AG09319 (cell line): ENCODE measurements at places on chromosomes 1 and 21.

DNA sequence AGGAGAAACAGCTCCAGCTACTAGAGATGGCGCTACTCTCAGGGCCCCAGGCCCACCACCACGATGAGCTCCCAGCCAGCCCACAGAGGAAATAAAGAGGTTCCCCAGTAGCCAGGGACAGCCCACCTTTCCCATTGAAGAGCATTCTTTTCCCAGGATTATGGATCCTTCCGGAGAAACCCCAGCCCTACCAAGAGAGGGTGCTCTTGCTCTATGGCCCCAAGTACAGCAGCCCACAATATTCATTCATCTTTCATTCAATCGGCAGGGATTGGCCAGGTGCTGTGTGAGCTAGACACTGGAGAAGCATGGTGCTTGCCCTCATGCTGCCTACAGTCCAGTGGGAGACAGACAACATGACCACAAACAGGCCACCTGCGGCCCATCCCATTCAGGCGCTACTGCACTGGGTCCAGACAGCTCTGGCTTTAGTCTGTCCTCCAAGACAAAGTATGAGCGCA lies 29.9 kb downstream of the PMVK start:
- no peak for DNase-seq

- no peak for DNase-seq
Measured at GRCh38 chr1:52919723-52920483, 1.6 kb downstream of the ECHDC2 start.

GRCh38 chr1:203652724-203653461 lies 26.3 kb downstream of the ATP2B4 start:
- DNase-seq = no peak

DNA sequence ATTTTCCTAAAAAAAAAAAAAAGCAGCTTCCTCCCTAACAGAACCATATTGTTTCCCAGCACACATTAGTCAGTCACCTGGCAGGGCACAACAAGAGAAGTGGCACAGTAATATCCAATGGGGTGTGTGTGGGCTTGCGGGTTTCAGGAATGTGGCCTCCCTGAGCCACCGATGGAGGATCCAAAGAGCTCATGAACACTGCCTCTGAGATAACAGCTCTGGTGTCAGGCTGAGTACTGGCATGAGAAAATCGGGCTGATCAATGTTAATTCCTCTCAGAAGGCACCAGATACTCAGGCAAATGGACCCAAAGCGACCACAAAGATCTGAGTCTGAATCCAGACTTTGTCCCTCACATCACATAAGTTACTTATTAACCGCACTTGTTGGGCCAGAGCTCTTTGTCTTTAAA lies 2.2 kb upstream of the LYPD8 start:
- DNase-seq = no peak

- DNase-seq = no peak
Measured at GRCh38 chr1:39650431-39650830, 11.0 kb upstream of the HEYL start.

GRCh38 chr1:25055324-25055780 lies 125.3 kb upstream of the RUNX3 start:
- DNase-seq = no peak

GRCh38 chr1:26540351-26540750 lies 10.8 kb downstream of the RPS6KA1 start:
- no peak for DNase-seq

GRCh38 chr1:145891143-145891542 lies 5.5 kb upstream of the ANKRD35 start:
- no peak for DNase-seq

GRCh38 chr1:193189442-193190095 lies 3.2 kb upstream of the B3GALT2 start:
- DNase-seq = no peak

DNA sequence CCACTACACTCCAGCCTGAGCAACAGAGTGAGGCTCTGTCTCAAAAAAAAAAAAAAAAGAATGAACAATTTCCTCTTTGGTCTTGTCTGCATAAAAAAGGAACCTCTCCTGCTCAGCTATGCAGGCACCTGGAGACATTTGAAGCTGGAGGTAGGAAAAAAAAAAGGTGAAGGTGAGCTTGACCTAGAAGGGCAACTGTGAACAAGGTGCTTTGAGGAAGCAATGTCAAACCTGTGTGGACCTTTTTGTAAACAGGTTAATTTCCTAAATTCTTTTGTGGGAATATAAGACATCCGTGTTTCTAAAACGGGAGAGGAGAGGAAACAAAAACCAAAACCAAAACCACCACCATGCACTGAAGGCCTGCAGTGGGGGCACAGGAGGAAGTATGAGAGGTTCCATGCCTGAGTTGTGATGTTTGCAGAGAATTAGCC lies 77.5 kb downstream of the SLC45A1 start:
- DNase-seq = no peak

- no peak for DNase-seq
Measured at GRCh38 chr21:38751379-38752050, 54.2 kb upstream of the ETS2 start.

DNA sequence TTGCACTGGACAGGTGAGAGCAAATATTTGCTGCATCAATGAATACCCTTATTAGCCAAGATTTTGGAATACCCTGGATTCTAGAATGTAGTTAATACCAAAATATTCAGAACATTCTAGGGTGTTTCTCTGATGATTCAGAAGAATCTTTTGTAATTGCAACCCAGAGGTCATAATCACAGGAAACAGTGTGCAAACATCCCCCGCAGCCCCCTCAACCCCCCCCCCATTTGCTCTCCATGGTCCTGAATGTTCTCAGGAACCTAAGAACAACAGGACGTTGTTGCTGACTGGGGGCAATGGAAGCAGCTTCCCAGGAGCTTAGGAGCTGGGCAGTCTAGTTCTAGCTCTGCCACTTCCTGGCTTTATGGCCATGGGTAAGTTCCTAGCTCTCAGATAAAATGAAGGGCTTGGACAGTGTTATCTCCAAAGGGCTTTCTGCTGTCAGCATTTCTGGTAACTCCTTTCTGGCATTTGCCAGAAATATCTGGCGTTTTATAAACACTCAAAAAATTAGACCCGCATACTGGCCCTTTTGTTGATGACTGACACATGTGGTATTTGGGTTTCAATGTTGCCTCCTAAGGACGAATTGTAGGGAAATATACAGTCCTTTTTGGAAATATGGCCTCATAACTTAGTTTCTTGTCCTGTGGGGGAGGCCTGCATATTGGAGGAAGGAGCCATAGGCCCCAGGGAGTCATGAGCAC lies 178.6 kb downstream of the RRAGC start:
- DNase-seq = no peak

- DNase-seq = no peak
Measured at GRCh38 chr1:155085504-155086127, 7.0 kb downstream of the EFNA3 start.

DNA sequence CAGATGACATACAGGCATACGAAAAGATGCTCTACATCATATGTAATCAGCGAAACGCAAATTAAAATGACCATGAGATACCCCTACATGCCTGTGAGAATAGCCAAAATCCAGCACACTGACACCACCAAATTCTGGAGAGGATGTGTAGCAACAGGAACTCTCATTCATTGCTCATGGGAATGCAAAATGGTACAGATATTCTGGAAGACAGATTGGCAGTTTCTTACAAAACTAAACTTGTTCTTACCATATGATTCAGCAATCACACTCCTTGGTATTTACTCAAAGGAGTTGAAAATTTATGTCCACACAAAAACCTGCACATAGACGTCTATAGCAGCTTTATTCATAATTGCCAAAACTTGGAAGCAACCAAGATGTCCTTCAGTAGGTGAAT lies 52.6 kb downstream of the TM2D1 start:
- no peak for DNase-seq

- DNase-seq = no peak
Measured at GRCh38 chr1:13801655-13802486, 101.9 kb downstream of the PRDM2 start.

GRCh38 chr1:160083968-160084770 lies 2.8 kb downstream of the KCNJ9 start:
- DNase-seq = no peak

- no peak for DNase-seq
Measured at GRCh38 chr1:176252191-176252590, 45.1 kb upstream of the COP1 start.

- no peak for DNase-seq
Measured at GRCh38 chr1:115428676-115429075, 90.6 kb upstream of the NGF start.

DNA sequence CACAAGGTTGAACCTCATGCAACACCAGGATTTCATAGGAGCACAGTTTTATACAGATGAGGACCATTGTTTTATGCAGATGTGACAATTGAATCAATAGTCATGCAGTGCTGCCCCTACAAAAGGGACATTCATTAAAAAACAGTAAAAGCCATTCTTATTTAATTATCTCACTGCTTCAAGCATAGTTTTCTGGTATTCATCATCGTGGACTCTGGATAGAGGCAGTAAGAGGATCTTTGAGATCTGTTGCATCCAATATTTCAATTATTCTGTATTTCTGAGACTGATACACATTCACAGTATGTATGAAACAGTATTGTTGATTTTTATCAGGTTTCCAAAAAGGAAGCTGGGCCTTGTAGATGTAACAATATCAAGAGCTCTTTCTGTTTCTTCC lies 237.6 kb downstream of the RYR2 start:
- no peak for DNase-seq

DNA sequence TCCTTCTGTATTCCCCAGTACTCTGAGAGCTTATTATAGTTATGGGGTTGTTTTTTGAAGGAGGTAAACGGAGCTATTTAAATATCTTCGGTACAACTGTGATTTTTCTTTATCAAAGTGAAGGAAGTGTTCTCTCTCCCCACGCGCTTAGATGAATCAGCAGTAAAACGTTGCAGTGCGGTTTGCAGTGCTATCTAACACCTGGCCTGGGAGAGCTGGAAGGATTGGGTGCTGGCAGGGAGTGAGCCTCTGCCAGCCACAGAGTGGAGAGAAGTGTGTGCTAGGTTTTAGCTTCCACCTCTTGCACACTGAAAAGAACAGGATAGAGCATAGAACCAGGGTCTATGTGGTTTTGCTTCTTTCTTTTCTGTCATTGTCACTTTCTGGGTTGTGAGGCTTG lies 165.9 kb downstream of the SDCCAG8 start:
- DNase-seq = no peak

GRCh38 chr21:43775795-43776430 lies at the start of gene CSTB:
TSS of gene CSTB (minus strand) at chr21:43776308. CDS start at chr21:43776269, 39 bp downstream.
- DNase-seq = no peak

DNA sequence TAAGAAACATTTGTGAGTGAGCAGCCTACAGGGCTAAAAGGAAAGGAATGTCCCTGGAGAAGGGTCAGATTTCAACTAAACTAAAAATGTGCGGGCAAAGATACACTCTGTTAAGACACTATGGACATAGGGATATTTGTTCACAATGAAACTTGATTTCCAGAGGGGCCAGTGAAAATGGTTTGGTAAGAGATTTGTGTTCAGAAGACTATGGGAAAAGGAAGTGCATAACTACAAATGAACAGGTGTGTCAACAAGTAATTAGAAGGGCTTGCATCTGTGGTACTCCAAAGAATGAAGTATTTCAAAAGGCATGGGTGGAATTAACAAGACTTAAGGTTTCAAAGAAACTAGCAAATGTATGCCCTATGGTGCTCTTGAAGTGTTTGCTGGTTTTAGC lies 60.4 kb downstream of the NME7 start:
- no peak for DNase-seq

DNA sequence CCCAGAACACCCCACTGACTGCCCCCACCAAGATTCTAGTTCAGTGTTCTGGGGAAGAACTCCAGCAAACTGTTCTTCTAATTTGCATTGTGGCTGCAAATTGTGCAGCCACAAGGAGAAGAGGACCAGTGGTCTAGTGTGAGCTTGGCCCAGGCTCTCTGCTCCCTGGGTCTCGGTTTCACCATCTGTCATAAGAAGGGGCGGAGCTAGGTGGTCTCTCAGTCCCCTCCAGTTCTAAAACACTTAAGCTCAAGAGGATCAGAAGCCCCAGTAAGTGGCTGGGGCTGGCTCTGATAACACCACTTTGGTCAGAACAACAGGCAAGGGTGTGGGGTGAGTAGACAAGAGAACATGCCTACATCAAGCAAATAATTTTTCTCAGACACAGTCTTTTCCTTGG lies 99.9 kb downstream of the BEND5 start:
- no peak for DNase-seq

- DNase-seq = no peak
Measured at GRCh38 chr1:17688217-17688810, 66.8 kb upstream of the ACTL8 start.

DNA sequence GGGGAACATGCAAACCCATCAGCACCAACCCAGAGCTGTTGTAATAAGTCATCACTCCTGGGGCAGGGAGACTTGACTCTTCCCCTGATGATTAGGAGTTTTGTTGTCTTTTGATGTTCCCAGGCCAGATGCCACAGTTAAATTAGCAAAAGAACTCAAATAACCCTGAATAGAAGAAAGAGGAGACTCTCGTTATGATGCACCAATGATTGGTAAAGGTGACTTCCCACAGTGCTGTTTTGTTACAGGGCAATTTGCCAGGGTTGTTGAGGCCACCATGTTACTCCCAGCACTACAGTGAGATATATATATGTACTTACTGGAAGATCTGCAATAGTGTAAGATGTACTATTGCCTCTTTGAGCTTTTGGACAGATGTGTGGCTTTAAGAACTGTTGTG lies 24.3 kb upstream of the RCAN1 start:
- DNase-seq = no peak

- DNase-seq = no peak
Measured at GRCh38 chr1:34648501-34648900, 106.3 kb upstream of the GJB5 start.

GRCh38 chr1:59505596-59506028 lies 208.7 kb downstream of the FGGY start:
- no peak for DNase-seq

GRCh38 chr1:202802998-202803932 lies 5.0 kb downstream of the KDM5B start:
- no peak for DNase-seq
